ENCODE measurements at places on chromosomes 2 and 18.

DNA sequence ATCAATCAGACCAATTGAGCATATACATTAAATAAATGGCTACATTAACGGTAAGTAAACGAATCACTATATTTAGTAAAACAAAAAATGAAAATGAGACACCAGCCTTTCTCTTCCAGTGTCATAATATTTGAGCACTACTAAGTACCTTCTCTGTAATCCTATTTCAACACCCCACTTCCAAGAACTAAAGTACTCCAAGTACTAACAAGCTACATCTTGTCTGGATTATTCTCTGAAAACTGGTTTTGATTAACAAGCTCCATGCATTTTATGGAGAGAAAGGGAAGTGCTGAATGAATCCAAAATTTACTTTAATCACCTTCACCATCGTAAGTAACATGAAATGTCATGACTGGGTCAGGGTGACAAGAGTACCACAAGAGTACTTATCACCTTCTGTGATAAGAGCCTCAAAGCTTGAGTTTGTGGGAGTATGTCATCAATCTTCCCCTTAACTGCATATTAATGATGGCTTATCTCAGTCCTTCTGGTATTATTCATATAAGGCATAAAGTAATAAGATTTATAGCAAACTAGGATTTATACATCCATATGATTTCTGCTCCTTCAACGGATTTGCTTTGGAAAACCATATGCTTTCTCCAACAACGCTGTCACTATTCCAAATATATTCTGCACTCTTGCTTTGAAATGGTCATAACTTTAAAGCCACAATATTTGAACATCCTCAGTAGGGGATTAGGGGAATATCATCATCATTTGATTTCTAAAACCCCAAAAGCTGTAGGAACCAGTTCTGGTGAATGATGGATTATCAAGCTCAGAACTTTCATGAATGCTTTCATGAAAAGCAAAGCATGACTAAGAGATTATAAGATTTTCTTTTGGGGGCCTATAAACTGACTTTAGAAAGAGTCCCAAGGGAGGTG is 127.0 kb downstream of the ANTXR1 start:
- DNase-seq: peak; percentile 74

GRCh38 chr2:182097571-182098164 is 112.0 kb downstream of the PPP1R1C start:
- DNase-seq: no peak

- DNase-seq: no peak
These were observed 87.7 kb upstream of the LPIN2 start for GRCh38 chr18:3100498-3101132.

DNA sequence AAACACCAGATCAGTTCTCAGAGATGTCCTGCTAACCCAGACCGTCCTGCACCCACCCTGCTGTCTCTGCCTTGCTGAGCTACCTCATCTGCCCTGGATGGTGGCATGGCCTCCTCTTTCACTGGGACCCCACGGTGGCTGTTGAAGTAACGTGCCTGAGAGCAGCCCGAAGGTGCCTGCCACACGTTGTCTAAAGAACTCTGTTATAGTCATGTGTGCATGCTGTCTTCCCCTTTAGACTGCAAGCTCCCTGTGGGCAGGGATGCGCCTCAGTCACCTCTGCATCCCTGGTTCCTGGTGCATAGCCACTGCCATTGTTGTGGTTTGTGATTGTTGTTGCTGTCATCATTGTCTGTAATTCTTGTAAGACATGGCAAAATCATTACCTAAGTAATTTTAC is 235.9 kb downstream of the EIPR1 start:
- no peak for DNase-seq

- DNase-seq: no peak
These were observed 116.4 kb upstream of the FANCL start for GRCh38 chr2:58357521-58357920.

- DNase-seq: peak; percentile 88
These were observed 498.0 kb downstream of the CCDC85A start for GRCh38 chr2:56681659-56682396.

GRCh38 chr2:107027810-107028209 is 141.8 kb upstream of the ST6GAL2 start:
- peak; percentile 29 for DNase-seq

GRCh38 chr2:242056785-242057184 is 187.3 kb downstream of the RTP5 start:
- no peak for DNase-seq

- DNase-seq: no peak
These were observed 54.8 kb downstream of the ABI2 start for GRCh38 chr2:203383038-203383437.

- DNase-seq: no peak
These were observed 1.1 kb upstream of the NEMP2 start for GRCh38 chr2:190535586-190535985.

- no peak for DNase-seq
These were observed 700.8 kb downstream of the RNF144A start for GRCh38 chr2:7618031-7618430.

DNA sequence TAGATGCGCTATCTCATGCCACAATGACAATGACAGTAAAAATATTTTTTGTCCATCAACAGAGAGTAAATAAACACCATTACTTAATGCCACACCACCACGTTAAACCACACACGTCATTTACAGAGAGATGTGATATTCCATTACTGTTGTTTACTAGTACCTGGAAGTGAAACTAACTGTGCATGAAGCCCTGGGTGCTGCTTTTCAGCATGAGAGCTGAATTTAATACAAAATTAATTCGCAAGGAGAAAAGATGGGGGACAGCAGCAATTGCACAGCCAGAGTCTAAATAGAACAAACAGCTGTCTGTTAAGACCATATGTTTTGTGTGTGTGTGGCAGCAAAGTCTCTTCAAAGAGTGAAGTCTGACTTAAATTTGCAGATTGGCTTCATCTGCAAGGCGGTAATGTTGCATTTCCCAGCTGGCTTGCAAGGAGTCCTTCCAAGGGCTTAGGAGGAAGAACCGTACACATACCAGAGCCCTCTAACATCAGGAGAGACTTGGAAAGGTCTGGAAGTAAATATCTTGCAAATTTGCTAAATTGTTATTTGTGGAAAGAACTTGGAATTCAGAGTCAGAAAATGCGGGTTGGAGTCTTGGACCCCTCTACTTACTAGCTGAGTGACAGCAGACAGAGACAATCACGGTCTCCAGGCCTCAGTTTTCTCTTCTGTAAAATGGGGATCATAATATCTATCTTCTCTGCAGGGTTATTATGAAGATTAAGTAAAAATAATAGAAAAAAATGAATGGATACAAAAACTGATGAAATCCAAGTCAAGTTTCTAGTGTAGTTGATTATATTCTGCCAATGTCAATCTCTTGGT is 127.6 kb downstream of the ALPK2 start:
- DNase-seq: no peak

GRCh38 chr2:960061-960736 is 9.6 kb downstream of the SNTG2 start:
- no peak for DNase-seq

- DNase-seq: peak; percentile 21
These were observed 880.4 kb downstream of the TRIB2 start for GRCh38 chr2:13597176-13597575.

GRCh38 chr2:218406949-218407618 is 7.4 kb downstream of the CTDSP1 start:
- peak; percentile 43 for DNase-seq

DNA sequence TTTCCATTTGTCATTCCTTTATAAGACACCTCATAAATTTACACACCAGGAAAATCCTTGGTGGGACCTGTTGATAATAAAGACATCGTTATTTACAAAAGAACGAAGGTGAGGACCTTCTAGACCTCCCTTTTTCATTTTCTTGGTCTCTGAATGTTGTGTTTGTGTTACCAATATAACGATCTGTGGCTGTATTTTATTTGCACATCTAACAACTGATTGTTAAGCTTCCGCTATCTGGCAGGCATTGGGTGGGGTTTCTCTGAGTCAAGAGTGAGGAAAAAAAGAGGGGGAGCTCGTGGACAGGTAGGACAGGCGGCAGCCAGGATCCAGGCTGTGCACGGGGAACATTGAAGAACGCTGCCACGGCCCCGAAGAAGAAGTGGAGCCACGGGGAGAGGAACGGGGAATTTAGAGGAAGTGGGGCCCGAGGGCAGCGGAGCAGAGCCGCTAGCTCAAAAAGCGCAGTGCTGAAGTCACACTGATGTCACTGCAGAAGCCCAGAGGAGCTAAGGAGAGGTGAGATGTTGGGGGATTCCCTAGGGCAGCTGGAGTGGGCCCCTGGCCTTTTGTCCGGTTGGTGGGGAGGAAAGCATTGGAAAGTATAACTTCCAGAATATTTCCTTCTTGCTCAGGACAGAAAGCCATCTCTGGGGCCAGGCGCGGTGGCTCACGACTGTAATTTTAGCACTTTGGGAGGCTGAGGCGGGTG is 20.9 kb upstream of the DNMT3A start:
- no peak for DNase-seq

DNA sequence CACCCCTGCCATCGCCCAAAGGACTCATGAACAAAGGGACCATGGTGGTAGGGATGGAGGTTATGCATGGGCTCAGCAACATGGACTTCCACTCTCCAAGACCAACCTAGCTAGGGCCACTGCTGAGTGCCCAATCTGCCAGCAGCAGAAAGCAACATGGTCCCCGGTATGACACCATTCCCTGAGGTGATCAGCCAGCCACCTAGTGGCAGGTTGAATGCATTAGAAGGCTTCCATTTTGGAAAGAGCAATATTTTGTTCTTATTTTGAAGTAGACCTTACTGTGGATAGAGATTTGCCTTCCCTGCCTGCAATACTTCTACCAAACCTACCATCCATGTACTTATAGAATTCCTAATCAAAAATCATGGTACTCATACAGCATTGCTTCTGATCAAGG is 99.8 kb downstream of the METTL4 start:
- DNase-seq: no peak

GRCh38 chr2:46386763-46387162 is 89.6 kb downstream of the EPAS1 start:
- DNase-seq: no peak

GRCh38 chr18:79572093-79572780 is 107.4 kb upstream of the CTDP1 start:
- no peak for DNase-seq

GRCh38 chr2:30237239-30237965 is 6.1 kb downstream of the LBH start:
- DNase-seq: no peak

DNA sequence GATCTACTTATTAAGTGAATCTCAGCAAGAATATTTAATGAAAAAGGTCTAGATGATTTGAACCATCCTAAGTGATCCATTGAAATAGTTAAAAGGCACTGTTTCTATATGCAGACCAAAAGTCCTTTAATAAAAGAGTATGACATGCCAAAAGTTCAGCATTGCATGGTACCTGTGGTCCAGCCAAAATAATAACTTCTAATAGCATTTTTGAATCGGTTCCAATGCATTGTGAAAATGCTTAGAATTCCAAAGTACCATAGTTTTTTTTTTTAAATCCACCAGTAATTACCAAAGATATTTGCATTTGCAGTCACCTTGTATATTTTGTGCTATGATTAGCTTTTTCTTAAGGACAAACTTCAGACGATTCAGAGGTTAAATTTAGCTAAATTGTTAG is 79.9 kb downstream of the NYAP2 start:
- no peak for DNase-seq

DNA sequence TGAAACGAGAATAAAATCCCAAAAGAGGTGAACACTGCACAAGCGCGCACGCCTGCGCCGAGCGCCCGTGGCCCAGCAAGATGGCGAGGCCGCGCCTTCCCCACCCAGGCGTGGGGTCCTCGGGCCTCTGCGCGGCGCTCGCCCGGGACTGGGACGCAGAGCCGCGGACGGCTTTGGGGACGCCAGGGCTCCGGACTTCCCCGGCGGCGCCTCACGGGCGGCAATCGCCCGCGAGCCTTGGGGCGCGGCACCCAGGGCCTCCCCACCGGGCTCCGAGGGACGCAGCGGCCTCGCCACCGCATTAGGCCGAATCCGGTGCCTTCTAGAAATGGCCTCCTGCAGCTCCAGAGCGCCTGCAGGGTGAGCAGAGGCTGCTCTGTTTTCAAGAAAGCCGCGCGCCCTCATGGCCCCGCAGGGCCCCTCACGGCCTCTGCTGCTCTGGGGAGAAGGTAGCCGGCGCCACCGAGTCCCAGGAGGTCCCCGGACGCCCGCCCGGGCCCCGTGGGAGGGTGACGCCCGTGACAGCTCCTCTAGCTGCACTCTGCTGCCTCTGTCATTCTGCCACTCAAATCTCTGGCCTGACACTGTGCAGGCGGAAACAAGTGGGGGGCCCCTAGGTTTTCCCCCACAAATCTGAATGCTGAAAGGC is 35.9 kb upstream of the POMC start:
- DNase-seq: peak; percentile 24

DNA sequence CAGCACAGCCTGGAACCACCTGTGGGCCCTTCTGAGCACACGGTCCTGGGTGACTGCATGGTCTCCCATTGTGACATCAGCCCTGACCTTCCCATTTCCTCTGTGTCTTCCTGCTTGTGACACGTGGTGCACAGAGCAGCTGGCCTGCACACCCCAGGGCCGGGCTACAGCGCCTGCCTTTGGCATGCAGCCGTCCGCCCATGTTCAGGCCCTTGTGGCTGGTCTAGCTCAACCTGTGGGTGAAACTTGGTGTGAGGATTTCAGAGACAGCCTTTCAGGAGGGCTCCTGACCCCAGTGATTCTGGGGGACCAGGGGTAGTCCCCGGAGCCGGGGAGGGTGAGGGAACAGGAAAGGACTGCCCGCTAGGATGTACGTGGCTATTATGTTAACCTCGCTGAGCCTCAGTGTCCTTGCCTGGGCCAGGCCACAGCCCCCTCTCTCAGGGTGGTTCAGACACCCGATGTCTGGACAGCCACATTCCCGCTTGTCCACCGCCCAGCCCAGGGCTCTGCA is 284.8 kb upstream of the HS6ST1 start:
- no peak for DNase-seq

DNA sequence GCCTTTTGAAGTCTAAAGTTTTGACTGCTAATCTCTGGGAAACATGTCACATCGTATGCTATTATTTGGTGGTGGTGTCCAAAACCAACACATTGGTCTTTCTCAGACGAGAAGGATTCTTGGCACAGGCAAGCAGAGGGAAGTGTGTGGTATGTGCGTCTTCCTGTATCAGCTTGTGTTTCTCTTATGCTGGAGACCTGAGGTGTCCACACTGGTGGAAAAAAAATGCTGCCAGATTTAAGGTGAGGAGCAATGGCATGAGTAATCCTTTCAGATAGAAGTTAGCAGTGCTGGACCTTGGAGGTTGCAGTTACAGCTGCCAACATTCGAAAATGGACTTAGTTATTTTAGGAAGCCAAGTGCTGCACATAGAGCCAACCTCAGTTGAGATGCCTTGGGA is 11.7 kb upstream of the FHL2 start:
- DNase-seq: peak; percentile 59

GRCh38 chr18:2654169-2654927 is 1.2 kb upstream of the SMCHD1 start:
- no peak for DNase-seq

DNA sequence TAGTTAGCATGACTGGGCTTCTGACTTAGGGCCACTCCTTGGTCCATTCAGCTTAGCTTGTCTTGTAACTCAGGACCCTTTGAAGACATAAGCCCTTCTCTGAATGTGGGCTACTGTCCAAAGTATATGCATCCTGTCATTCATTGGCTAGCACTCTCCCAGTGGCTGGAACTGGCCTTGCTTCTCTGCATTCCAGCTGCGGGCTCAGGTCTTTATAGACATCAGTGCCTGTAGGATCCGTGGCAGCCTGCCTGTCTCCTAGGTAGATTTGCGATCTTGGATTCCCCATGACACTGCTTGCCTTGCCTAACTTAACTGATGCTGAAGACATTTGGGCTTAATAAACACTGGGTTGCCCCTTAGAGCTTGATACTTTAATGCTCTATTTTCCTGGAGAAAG is 170.1 kb downstream of the DCC start:
- DNase-seq: no peak
